ENCODE measurements at places on chromosomes 6 and 20.

- DNase-seq = no peak
Measured at GRCh38 chr20:57546956-57547649, 13.8 kb upstream of the PCK1 start.

GRCh38 chr6:135304883-135305282 lies 123.8 kb downstream of the MYB start:
- no peak for DNase-seq

DNA sequence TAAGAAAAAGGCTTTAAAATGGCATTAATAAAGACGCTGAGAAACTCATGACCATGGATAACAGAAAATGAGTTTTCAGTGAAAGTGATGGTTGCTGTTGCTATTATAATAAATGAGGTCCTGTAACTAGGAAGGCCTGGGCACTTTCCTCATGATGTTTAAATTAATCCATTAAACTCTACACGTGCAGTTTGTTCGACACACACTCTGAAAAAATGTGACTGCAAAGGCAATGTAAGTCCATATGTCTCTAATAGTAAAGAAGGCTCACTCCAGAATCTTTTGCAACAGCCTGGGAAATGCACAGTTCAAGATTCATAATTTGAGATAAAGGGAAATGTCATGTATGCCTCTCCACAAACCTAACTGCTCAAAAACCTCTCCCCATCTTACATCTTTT lies 153.4 kb downstream of the COL12A1 start:
- no peak for DNase-seq

GRCh38 chr6:109348226-109348625 lies 34.0 kb downstream of the CD164 start:
- DNase-seq = no peak

GRCh38 chr6:18115356-18115755 lies 7.1 kb downstream of the NHLRC1 start:
- DNase-seq = no peak

DNA sequence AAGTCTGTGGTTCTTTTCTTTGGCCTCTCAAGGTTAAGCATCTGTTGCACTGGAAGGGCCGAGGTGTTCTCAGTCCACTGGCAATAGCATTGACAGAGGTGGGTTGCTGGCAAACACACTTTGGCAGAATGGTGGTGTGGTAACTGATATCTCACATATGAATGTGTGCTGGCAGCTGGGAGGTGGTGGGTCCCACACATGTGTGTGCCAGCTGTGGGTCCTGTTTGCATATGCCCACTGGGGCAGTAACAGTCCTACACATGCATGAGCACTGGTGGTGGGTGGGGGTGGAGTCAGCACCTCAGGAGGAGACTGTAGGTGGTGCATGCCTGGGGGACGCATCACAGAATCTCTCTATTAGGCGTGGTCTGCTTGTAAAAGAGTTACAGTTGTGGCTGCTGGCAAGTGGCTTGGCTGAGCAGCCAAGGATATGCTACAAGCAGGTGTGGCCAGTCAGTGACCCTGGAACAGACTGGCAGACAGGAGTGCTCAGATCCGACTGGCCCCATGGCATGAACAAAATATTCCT lies 934.3 kb downstream of the GRIK2 start:
- DNase-seq = no peak

GRCh38 chr20:37567671-37568588 lies 40.3 kb upstream of the BLCAP start:
- no peak for DNase-seq

DNA sequence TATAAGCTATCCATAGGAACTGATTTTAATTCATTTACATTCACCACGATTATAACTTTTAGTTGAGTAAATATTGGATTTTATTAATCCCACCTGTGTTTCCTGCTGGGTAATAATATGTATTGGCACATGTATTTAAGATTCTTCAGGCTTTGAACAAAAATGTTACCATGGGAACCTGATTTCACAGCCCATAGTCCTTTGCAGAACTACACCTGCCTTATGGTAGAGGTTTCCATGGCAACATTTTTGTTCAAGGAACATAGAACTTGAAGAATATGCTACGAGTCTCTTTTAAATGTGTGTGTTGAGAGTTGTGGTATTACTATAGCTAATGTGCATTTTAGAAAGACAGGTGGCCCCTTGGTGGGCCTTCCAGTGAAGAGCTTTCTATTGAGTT lies 317.4 kb downstream of the SAMD5 start:
- DNase-seq = no peak

GRCh38 chr20:34701405-34702085 lies 2.6 kb upstream of the TP53INP2 start:
- no peak for DNase-seq

DNA sequence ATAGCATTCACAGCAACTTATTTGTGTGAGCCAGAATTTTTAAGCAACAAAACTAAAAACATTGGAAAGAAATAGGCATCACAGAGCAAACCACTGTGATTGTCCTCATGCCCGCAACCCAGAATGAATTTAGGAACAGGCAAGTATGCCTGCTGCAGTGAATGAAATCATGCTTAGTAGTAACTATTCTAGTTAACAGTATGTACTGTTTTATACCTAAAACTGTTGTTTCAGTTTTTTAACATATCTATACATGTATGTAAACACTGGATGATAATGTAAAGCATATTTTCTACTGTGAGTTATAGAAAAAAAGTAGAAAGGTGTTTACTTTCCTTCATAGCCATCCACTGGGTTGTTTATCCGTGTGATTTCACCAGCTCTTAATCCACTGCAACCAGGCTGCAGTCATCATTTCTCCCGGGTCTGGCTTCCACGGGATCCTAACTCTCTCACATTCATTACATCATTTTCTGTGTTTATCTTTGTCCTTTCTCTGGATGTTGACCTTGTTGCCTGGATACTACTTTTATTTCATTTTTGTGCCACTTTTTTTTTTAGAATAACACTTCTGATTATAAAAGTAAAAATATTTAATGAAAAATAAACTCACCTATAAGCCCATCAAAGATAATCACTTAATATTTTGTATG lies 3.6 kb upstream of the ARFGEF3 start:
- DNase-seq = no peak

DNA sequence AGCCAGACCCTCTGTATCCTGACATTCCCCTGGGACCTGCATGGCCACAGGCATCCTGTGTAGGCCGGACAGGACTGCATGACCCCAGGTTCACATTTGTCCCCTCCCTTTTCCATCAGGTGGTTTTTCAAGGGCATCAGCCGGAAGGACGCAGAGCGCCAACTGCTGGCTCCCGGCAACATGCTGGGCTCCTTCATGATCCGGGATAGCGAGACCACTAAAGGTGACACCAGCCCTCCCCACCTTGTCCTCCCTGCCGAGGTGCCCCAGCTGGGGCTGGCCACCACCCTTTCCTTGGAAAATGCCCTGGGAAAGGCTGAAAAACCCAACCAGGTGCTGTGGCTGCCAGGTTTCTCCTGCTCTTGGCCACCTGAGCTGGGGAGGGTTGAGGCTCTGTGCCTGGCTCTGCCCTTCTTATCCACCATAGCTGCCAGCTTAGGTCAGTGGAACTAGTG lies 27.6 kb downstream of the HCK start:
- DNase-seq = no peak

DNA sequence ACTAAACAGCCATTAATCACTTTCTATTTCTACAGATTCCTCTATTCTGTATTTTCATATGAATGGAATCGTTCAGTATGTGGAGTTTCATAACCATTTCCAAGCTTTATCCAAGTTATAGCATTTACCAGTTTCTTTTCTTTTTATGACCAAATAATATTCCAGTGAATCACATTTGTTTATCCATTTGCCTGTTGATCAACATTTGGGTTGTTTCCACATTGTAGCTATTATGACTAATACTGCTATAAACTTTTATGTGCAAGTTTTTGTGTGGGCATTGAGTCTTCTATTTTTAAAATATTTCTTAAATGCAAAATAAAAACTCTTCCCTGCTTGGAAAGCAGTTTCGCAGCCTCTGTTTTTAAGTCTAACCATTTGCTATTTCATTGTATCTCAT lies 336.4 kb upstream of the OPRM1 start:
- DNase-seq = no peak

GRCh38 chr20:64167676-64168075 lies 3.4 kb downstream of the MYT1 start:
- no peak for DNase-seq

- DNase-seq = no peak
Measured at GRCh38 chr6:93624408-93624807, 205.0 kb upstream of the EPHA7 start.

GRCh38 chr6:343960-344815 lies 47.4 kb upstream of the IRF4 start:
- DNase-seq = no peak

DNA sequence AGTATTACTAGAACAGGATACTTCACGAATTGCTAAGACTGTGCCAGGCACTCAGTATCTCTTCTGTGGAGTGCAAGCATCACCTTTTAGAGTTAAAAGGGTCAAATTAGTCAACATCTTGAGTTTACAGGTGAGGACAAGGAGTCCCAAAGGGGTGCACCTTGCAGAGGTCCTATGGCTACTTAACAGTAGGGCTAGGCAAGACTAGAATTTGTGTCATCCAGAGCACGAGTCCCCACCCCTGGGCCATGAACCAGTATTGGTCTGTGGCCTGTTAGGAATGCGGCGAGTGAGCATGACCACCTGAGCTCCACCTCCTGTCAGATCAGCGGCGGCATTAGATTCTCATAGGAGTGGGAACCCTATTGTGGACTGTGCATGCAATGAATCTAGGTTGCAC lies 10.5 kb upstream of the DSTN start:
- no peak for DNase-seq

DNA sequence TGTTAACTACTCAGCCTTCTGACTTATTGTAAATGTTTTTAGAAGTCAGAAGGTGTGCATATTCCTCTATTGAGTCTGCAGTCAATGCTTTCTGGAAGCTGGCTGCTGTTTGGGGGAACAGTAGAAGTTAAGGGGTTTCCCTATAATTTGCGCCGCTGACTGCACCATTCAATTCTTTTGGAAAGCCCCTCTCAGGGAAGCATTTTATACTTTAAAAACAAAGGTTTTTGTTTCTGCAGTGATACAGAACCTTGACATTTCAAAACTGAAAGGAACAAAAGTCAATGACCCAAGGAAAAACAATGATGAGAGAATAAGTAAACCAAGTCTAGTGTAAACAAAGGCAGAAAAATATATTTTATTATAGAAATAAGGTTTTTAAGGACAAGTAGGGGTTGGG lies 120.8 kb upstream of the TNFAIP3 start:
- DNase-seq = no peak

DNA sequence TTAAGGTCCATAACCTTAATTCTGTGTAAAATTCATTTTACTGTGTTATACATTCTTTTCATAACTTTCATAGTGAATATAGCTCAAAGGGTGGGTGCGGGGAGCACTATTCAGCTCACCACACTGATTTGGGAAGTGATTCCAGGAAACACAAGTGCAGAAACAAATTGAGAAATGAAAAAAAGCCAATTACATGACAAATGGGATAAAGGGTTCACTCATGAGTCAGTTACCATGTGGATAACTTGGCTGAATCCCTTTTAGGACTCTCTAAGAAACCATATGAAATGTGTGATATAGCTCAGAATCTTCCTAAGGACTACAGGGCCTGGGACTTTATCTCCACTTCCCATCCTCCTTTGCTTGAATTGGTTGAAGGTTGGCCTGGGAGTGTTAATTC lies 3.1 kb upstream of the BTN2A1 start:
- no peak for DNase-seq

GRCh38 chr6:43943099-43943766 lies 173.2 kb downstream of the VEGFA start:
- DNase-seq = no peak

- DNase-seq = no peak
Measured at GRCh38 chr6:130018744-130019325, 454 bp downstream of the L3MBTL3 start.
